Activated CD8-positive, alpha-beta T cell treated with anti-CD3 and anti-CD28 coated beads for 36 hours (primary cell): ENCODE measurements at places on chromosomes 13 and 19.
A peak's percentile ranks its signal among the peaks of the same experiment; 100 is the strongest.

DNA sequence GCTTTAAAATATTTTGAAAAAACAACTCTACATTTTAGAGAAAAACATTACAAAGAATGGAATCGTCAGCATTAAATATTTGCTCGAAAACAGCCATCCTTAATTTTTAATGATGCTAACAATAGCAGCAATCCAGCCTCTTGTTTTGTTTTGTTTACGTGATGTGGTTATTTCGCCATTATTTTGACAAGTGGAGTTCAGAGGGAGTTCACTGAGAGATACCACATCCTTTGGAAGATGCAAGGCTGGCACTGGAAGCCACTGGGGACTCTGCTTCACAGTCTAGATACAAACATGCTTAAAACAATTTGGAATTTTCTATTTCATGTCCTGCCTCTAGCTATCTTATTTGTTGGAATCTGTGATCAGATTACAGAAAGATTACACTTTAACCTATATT is 556.3 kb downstream of the PCDH17 start:
- no peak for DNase-seq
- no peaks in the 10 kb centered on the region for H3K36me3 ChIP-seq
- H3K27ac ChIP-seq: no peak overlapping the region
- H3K4me1 ChIP-seq: no peaks in the 10 kb centered on the region

- no peak overlapping the region for H3K4me3 ChIP-seq
- H3K4me1 ChIP-seq: peaks cover 28% of the 10 kb centered on the region
- peak; percentile 51 for DNase-seq
- H3K36me3 ChIP-seq: no peaks in the 10 kb centered on the region
- no peak overlapping the region for H3K27ac ChIP-seq
Observed at GRCh38 chr13:113741191-113741668, 17.8 kb upstream of the TMEM255B start.

- no peaks in the 10 kb centered on the region for H3K36me3 ChIP-seq
- no peak overlapping the region for H3K4me3 ChIP-seq
- H3K27me3 ChIP-seq: no peaks in the 10 kb centered on the region
- no peak for DNase-seq
Observed at GRCh38 chr13:79847882-79848592, 367.1 kb downstream of the NDFIP2 start.

GRCh38 chr19:43589277-43589676 is 6.7 kb downstream of the IRGQ start:
- no peaks in the 10 kb centered on the region for H3K27me3 ChIP-seq
- peak overlapping the region; percentile 55 for H3K27ac ChIP-seq
- peaks cover 32% of the 10 kb centered on the region for H3K36me3 ChIP-seq

DNA sequence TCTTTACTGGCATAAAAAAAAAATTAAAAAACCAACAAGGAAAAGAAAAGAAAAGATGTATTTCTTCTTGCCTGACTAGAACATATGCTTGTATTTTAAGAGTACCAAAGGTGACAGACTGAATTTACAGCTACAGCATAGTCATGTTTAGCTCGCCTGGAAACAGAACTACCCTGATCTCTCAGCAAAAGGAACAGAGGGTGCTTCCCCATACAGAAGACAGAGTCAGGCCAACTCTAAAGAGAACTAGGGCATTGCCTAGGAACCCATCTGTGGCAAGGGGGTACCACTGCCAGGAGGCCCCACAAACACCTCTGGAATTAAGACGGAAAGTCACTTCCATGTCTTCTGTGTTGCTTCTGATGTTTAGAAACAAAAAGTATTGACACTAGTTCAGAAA is 252.1 kb upstream of the STARD13 start:
- H3K4me1 ChIP-seq: peaks cover 41% of the 10 kb centered on the region
- H3K36me3 ChIP-seq: peaks cover 8% of the 10 kb centered on the region
- DNase-seq: no peak
- H3K27ac ChIP-seq: peak overlapping the region; percentile 68
- H3K4me3 ChIP-seq: no peak overlapping the region

- DNase-seq: no peak
- no peak overlapping the region for H3K4me3 ChIP-seq
- no peaks in the 10 kb centered on the region for H3K4me1 ChIP-seq
- no peaks in the 10 kb centered on the region for H3K36me3 ChIP-seq
- H3K27me3 ChIP-seq: peaks cover 3% of the 10 kb centered on the region
- H3K27ac ChIP-seq: no peak overlapping the region
Observed at GRCh38 chr13:38758277-38758676, 71.4 kb downstream of the FREM2 start.

GRCh38 chr19:51253088-51253806 is 2.4 kb downstream of the SIGLECL1 start:
- H3K4me1 ChIP-seq: peaks cover 10% of the 10 kb centered on the region
- H3K36me3 ChIP-seq: no peaks in the 10 kb centered on the region
- no peak overlapping the region for H3K27ac ChIP-seq
- H3K4me3 ChIP-seq: no peak overlapping the region
- no peak for DNase-seq
- H3K27me3 ChIP-seq: peaks cover 13% of the 10 kb centered on the region

DNA sequence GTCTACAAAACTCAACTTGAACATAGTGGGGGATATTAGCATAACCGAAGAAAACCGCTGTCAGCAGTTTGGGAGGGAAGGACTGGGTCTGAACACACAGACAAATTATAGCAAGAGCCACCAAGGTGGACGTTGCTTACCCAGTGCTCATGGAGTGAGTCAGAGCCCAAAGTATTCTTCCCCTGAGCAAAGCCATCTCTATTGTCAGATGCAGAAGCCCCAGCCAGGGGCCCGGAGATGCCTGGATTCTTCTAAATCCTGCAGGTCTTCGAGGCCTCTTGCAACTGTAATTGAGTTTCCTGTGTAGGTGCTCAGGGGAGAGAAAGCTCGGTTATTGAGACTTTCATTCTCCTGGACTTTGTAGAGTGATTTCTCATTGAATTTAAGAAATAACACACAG is 384.5 kb downstream of the IRS2 start:
- H3K4me3 ChIP-seq: no peak overlapping the region
- H3K27me3 ChIP-seq: peaks cover 4% of the 10 kb centered on the region
- no peak for DNase-seq
- no peaks in the 10 kb centered on the region for H3K4me1 ChIP-seq
- no peaks in the 10 kb centered on the region for H3K36me3 ChIP-seq

- no peaks in the 10 kb centered on the region for H3K36me3 ChIP-seq
- no peaks in the 10 kb centered on the region for H3K27me3 ChIP-seq
- H3K27ac ChIP-seq: no peak overlapping the region
- DNase-seq: no peak
Observed at GRCh38 chr13:91948736-91949135, 550.3 kb downstream of the GPC5 start.

DNA sequence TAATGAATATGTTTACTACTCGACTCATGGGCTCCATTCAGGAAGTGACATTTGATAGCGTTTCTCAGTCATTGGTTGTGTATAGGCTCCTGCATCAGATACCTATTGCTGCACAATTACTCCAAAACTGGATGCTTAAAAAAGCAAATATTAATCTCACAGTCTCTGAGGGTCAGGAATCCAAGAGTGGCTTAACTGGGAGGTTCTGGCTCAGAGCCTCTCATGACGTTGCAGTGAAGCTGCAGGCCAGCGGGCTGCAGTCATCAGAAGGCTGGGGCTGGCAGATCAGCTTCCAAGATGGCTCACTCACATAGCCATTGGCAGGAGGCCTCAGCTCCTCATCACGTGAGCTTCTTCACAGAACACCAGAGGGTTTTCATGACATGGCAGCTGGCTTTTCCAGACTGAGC is 525.1 kb upstream of the NBEA start:
- no peak for DNase-seq
- no peaks in the 10 kb centered on the region for H3K27me3 ChIP-seq
- H3K4me1 ChIP-seq: no peaks in the 10 kb centered on the region
- no peak overlapping the region for H3K4me3 ChIP-seq
- no peak overlapping the region for H3K27ac ChIP-seq
- no peaks in the 10 kb centered on the region for H3K36me3 ChIP-seq

GRCh38 chr13:52779103-52779502 is 39.5 kb upstream of the CNMD start:
- H3K4me1 ChIP-seq: no peaks in the 10 kb centered on the region
- H3K4me3 ChIP-seq: no peak overlapping the region
- no peaks in the 10 kb centered on the region for H3K36me3 ChIP-seq
- DNase-seq: no peak
- H3K27me3 ChIP-seq: peaks cover 3% of the 10 kb centered on the region

- no peaks in the 10 kb centered on the region for H3K4me1 ChIP-seq
- no peak for DNase-seq
- no peaks in the 10 kb centered on the region for H3K36me3 ChIP-seq
- H3K4me3 ChIP-seq: no peak overlapping the region
Observed at GRCh38 chr19:11174336-11174735, 18.8 kb upstream of the SPC24 start.

DNA sequence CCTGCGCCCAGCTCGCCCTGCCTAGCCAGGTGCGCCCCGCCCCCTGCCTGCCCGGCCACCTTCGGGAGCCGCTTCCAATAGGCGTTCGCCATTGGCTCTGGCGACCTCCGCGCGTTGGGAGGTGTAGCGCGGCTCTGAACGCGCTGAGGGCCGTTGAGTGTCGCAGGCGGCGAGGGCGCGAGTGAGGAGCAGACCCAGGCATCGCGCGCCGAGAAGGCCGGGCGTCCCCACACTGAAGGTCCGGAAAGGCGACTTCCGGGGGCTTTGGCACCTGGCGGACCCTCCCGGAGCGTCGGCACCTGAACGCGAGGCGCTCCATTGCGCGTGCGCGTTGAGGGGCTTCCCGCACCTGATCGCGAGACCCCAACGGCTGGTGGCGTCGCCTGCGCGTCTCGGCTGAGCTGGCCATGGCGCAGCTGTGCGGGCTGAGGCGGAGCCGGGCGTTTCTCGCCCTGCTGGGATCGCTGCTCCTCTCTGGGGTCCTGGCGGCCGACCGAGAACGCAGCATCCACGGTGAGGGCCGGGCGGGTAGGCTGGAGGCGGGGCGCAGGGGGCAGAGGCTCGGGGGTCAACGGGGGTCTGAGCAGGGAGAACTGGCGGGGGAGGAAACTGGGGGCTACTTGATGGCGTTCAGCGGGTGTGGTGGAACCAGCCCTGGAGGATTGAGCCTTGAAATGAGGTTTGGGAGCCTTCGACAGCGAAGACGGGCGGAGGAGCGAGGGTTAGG is at the start of gene SPINT2:
Gene SPINT2 (plus strand): TSS at position 88 of the 727 bp plus-strand sequence. CDS start 320 bp downstream, at position 408.
- H3K27ac ChIP-seq: peak within 1 kb of the TSS; percentile 97
- H3K36me3 ChIP-seq: no peaks in the 10 kb centered on the region

- peak overlapping the region; percentile 21 for H3K27ac ChIP-seq
- DNase-seq: peak; percentile 63
- H3K27me3 ChIP-seq: no peaks in the 10 kb centered on the region
- H3K36me3 ChIP-seq: no peaks in the 10 kb centered on the region
- peaks cover 13% of the 10 kb centered on the region for H3K4me1 ChIP-seq
Observed at GRCh38 chr19:49231389-49231788, 73.8 kb downstream of the TRPM4 start.

DNA sequence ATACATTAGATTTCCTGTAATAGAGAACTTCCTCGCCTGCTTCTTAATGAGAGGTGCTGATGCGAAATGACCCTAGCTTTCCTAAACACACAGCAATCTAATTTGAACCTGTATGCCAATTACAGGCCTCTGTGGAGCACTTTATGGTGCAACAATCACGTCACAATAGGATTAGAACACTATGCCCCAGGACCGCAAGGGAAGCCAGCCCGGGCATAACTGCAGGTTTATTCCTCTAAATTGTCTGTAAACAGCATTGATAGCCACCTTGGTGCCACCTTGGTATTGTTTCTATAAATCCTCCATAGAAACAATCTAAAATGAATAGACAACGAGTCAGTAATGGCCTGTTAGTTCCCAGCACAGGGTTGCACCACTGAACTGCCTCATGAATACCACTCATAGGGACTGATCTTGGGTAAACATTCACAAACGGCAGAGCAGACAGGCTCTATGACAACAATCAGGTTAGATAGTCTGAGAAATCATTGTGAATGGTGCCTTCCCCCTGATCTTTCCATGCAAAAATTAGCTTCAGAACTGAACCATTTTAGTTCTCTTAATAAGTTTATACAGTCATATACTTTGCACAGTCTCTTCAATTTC is 182.5 kb upstream of the OBI1 start:
- H3K36me3 ChIP-seq: no peaks in the 10 kb centered on the region
- no peak overlapping the region for H3K27ac ChIP-seq
- no peaks in the 10 kb centered on the region for H3K27me3 ChIP-seq
- DNase-seq: no peak
- no peaks in the 10 kb centered on the region for H3K4me1 ChIP-seq
- H3K4me3 ChIP-seq: no peak overlapping the region

GRCh38 chr13:55361141-55361540 is 1779.6 kb upstream of the PRR20A start:
- no peaks in the 10 kb centered on the region for H3K36me3 ChIP-seq
- no peak overlapping the region for H3K4me3 ChIP-seq
- DNase-seq: no peak
- H3K4me1 ChIP-seq: no peaks in the 10 kb centered on the region
- H3K27ac ChIP-seq: no peak overlapping the region

DNA sequence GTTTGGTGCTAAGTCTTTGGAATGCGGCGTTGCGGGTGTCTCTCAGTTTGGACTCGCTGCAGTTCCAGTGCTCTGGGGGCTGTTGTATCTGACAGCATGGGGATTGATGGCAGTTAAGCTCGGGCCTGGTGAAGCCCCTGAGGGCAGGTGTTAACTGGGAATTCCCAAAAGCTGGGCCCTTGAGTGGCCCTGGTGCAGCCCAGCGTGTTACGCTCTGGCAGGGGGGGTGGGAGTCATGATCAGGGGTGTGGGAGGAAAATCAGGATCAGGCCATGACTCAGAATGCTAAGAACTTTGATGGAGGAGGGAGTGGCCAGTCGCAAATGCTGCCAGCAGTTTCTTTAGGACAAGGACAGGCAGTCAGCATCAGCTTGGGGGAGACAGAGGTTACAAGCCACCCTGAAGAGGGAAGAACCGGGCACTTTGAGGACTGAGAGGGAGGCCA is 19.6 kb downstream of the AP2A1 start:
- H3K4me1 ChIP-seq: no peaks in the 10 kb centered on the region
- H3K4me3 ChIP-seq: no peak overlapping the region
- DNase-seq: no peak

DNA sequence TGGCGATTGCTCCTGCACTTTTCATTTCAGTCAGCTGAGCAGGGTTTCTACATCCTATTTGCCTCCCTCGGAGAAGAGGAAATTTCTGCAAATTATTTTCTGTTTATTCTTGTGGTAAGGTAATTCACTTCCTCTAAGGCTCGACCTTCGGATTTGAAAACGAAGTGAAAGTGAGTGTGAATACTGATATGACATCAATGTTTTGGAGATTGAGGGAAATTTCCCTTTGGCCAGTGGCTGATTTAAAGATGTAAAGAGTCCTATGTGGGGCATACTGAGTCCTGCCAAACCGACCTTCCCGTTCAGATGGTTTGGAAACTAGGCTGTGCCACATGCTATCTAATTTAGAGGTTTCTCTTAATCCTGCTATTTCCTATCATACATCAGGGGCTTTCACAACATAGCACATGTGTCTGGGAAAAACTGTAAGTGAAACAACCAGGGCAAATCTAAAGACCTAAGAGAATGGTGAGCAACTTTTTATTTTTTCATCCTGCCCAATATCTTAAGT is 112.3 kb downstream of the POSTN start:
- H3K27ac ChIP-seq: no peak overlapping the region
- H3K27me3 ChIP-seq: no peaks in the 10 kb centered on the region
- DNase-seq: no peak
- no peaks in the 10 kb centered on the region for H3K4me1 ChIP-seq
- H3K4me3 ChIP-seq: no peak overlapping the region
- no peaks in the 10 kb centered on the region for H3K36me3 ChIP-seq
